Stimulated activated CD8-positive, alpha-beta memory T cell treated with anti-CD3 and anti-CD28 coated beads, Interleukin-4, amount 100 ng/mL, for 1 hour (primary cell): ENCODE measurements at places on chromosomes 16 and 17.

DNA sequence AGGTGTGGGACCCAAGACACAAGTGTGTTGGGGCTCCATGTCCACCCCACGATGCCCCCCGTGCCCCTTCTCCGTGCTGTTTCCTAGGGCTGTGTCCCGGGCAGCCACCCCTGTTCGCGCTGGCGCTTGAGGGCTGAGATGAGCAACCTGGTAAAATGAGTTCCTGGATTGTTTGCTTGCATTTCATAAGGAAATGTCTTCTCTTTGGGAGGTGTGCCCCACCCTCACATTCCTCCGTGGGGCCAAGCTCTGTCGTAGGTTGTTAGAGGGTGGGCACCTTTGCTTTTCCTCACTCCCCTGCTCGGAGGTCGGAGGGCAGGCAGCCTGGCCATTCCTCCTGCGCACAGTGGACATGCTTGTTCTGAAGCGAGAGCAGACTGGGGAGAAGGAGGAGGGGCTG lies 171.3 kb upstream of the CHMP6 start:
- no peak for DNase-seq

DNA sequence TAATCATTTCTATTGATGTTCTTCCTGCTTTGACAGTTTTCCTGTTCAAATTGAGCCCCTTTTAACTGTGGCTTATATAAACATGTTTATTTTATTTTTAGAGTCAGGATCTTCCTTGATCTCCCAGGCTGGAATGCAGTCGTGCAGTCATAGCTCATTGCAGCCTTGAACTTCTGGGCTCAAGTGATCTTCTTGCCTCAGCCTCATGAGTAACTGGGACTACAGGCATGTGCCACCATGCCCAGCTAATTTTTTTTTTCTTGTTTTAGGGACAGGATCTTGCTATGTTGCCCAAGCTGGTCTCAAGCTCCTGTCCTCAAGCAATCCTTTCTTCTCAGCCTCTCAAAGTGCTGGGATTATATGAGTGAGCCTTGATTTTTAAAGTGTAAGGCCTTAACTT lies 14.7 kb downstream of the PHKB start:
- no peak for DNase-seq

DNA sequence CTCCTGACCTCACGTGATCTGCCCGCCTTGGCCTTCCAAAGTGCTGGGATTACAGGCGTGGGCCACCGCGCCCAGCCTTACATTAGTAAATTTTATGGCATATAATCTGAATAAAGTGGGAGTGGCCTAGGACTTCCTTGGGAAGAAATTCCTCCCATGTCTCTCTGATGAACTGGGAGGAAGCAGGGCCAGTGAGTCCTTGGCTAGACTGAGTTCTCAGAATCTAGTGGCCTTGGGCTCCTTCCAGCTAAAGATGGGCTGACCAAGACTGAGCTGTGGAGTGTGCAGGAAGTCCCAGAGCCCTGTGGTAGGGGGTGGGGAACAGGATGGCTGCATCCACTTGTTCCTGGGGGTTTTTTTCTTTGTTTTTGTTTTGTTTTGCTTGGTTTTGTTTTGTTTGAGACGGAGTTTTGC lies 10.0 kb upstream of the NAGLU start:
- no peak for DNase-seq

DNA sequence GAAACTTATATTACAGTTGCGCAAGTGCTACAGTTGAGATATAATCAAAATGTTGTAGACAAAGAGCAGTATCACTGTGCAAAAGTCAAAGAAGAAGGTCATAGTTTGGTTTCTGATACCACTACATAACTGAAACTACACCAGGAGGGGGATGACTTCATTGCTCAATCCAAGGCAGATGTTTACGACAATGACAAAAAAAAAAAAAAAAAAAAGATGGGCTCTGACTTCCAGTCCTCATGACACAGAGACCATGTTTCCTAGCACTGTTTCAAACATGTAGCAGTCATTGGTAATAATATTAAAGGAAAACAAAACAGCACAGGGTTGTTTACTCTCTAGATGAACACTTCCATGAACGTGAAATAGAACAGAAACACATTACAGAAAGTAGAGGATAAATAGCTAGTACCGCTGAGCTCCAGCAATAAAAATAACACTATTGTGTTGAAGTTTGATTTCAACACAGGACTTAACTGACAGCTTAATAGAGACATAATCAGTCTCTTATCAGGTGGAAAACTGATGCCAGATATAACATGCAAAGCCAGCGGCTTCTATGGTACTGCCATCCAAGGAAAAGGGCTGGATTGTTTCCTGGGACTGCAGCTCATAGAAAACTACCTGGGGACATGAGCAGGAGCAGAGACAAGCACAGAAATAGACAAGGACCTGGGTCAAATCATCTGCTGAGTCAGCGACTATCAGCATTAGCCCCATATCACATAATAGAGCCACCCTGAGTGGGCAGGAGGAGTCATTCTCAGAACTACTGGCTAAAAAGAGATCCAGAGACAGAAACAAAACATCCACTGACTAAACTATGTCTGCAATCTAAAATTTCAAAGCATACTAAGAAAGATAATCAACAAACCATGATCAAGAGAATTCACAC lies 463.6 kb upstream of the SOX9 start:
- no peak for DNase-seq

GRCh38 chr17:19713901-19714361 lies 2.5 kb downstream of the SLC47A2 start:
- DNase-seq, result no peak

GRCh38 chr17:33964344-33964979 lies 290.6 kb upstream of the CCL2 start:
- DNase-seq, result no peak

DNA sequence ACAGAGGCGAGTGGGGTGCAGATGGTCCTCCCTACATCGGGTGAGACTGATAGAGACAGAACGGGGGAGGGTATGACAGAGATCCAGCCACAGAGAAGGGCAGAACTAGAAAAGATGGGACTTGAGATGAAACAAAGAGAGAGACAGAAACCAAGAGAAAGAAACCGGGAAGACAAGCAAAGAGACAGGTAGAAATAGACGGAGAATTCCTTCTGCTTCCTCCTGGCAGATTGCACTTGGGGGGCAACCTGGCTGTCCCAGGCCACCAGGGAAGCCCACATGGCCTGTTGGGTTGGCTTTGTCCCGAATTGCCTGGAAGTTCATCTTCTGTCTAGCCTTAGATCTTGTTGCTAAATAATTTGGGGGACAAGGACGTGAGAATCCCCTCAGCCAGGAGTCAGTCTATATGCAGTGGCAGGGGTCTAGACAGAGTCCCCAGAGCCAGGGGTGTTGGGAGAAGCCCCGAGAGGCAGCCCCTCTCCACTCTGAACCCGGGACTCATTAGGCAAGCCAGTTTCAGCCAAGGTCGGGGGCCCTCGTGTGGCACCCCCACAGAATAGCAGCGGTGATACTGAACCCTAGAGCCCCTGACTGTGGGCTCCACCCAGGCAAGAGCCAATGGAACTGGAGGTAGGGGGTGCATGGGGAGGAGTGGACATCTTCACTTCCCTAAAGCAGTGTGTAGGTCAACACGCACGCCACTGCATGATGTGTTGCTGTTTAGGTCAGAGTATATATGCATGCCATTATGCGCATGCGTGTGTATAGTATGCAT lies 627 bp upstream of the TSPOAP1 start:
- no peak for DNase-seq

- DNase-seq, result no peak
Observed at GRCh38 chr17:81648707-81649085, 7.6 kb downstream of the PDE6G start.

- no peak for DNase-seq
Observed at GRCh38 chr16:80994451-80994850, 12.2 kb downstream of the CMC2 start.
